ENCODE measurements at places on chromosomes 1 and 21. TPM values are rescaled to one million over a fixed set of nuclear protein-coding genes. Genes with fewer than 3 reads are reported as not detected.

GRCh38 chr1:95620076-95620475, 386.1 kb downstream of the RWDD3 start:
- H3K36me3 ChIP-seq = no peaks in the 10 kb centered on the region
- no peak overlapping the region for H3K4me3 ChIP-seq
- DNase-seq = no peak
- no peak overlapping the region for H3K27ac ChIP-seq
- no peaks in the 10 kb centered on the region for H3K27me3 ChIP-seq

THEM5 gene
- not detected for total RNA-seq

GRCh38 chr1:164576291-164577271, 17.6 kb downstream of the PBX1 start:
- no peaks in the 10 kb centered on the region for H3K4me1 ChIP-seq

- peaks cover 3% of the 10 kb centered on the region for H3K36me3 ChIP-seq
- peaks cover 6% of the 10 kb centered on the region for H3K27me3 ChIP-seq
- H3K4me1 ChIP-seq = peaks cover 29% of the 10 kb centered on the region
- H3K4me3 ChIP-seq = no peak overlapping the region
- H3K27ac ChIP-seq = no peak overlapping the region
These were observed 182.1 kb downstream of the ETS2 start for GRCh38 chr21:38987633-38988508.

MEAF6 gene
- total RNA-seq = 103 TPM

CMPK1 gene
- total RNA-seq = 100.0 TPM

RHCE gene
- total RNA-seq = not detected

DNA sequence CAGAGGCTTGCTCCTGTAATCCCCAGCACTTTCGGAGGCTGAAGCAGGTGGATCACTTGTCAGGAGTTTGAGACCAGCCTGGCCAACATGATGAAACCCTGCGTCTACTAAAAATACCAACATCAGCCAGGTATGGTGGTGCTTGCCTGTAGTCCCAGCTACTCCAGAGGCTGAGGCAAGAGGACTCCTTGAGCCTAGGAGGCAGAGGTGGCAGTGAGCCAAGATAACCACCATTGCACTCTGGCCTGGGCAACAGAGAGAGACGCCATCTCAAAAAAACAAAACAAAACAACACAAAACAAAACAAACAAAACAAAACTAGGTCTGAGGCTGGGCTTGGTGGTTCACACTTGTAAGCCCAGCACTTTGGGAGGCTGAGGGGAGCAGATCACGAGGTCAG, 38.7 kb upstream of the RAP1GAP start:
- no peak for DNase-seq
- H3K27ac ChIP-seq = no peak overlapping the region
- H3K36me3 ChIP-seq = peaks cover 32% of the 10 kb centered on the region
- no peak overlapping the region for H3K4me3 ChIP-seq
- no peaks in the 10 kb centered on the region for H3K27me3 ChIP-seq

Measured in activated T-helper 1 cell treated with anti-CD3 and anti-CD28 coated beads, Interleukin-12 subunit alpha, Interleukin-12 subunit beta, Interleukin-2, Interleukin-4 antibody, amounts not matched to agents 30 ng/mL and 10 ng/mL and 1 ng/mL, durations not matched to agents 14 hours and 24 hours and 36 hours (primary cell).